Stimulated activated CD8-positive, alpha-beta memory T cell treated with anti-CD3 and anti-CD28 coated beads, Interleukin-2, amount 100 ng/mL, for 1 hour (primary cell): ENCODE measurements at places on chromosomes 3 and 15.

- DNase-seq: no peak
These were observed 172.8 kb upstream of the UBE3A start for GRCh38 chr15:25611603-25612002.

- DNase-seq: no peak
These were observed 20.7 kb downstream of the TCAIM start for GRCh38 chr3:44359146-44359751.

DNA sequence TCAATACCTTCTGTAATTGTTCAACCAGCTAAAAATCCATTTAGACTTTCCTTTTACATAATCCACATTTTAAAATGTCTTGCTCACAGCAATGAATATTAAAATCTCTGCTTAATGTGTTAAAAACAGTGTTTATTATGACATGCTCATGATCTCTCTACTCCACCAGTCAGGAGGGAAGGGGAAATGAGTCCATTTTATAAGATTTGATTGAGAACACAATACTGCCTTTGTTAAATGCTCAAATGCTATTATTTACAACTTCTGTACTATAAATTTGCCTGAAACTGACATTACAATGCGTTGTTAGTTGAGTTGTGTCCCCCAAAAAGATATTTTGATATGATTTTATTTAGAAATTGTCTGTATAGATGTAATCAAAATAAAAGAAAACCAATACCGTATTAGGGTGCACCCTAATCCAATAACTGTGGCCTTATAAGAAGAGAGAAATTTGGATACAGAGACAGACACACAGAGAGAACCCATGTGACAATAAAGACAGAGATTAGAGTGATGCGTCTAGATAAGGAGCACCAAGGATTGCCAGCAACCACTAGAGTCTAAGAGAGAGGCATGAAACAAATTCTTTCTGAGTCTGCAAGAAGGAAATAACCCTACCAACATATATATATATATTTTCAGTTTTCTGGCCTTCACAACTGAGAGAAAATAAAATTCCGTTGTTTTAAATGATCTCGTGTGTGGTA is 9.1 kb upstream of the PLSCR4 start:
- DNase-seq: no peak

DNA sequence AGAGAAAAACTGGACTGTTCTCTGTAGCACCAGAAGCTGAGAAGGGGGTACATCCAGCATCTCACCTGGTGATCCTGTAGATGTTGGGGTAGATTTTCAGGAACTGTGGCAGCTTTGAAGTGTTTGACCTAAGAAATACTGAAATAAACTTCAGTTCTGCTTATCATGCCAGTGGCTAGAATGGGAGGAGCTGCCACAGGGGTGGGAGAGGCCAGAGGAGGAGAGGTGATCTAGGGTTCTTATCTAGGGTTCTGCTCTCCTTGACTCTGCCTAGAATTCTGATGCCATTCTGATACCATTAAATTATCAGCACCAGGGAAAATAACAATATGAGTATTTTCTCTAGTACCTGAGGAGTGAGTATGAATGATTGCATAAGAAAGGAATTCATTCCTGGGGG is 10.2 kb upstream of the CPOX start:
- no peak for DNase-seq

DNA sequence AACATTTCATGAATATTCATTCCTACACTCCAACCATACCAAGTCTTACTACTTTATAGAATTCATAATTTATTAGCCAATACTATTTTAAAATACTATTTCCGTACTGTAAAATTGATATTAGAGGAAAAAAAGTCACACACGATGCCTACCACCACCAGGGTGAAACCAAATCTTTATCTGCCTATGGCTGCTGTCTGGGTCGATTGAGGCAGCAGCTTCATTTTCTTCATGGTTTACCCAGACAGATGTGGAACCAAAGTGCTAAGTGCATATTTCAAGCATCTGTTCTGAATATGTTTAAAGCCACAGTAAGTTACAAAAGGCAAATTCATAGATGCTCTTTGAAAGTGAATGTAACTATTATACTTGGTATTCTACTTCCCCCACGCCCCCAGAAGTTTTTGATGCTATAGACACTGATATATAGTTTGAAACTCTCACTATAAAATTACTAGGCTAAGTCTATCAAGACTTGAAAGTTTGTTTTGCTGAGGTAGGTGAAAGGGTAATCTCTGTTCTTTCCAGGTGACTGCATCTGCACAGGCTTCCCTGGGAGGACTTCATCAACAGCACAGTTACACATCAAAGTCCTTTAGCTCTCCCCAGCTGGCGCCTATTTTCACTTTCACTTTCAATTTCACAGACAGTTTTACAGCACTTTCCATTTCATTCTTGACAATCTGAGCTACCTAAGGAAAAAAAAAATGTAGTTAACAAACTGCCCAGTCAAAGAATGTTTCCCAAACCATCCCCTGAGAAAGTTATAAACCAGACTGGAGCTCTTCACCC is 113.9 kb downstream of the POLQ start:
- peak; percentile 11 for DNase-seq

DNA sequence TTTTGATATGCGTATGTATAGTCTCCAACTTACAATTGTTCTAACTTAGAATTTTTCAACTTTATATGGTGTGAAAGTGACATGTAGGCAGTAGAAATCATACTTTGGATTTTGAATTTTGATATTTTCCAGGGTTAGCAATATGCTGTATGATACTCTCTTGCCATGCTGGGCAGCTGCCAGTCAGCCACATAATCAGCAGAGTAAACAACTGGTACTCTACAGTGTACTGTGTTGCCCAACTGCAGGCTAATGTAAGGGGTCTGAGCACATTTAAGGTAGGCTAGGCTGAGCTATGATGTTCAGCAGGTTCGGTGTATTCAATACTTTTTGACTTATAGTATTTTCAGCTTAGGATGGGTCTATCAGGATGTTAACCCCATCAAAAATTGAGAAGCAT is 52.0 kb upstream of the RYK start:
- no peak for DNase-seq

- no peak for DNase-seq
These were observed 248.9 kb downstream of the TJP1 start for GRCh38 chr15:29573197-29573838.

- no peak for DNase-seq
These were observed 204.0 kb upstream of the NANOGP8 start for GRCh38 chr15:35289024-35289617.

GRCh38 chr3:139327861-139328260 is 16.0 kb upstream of the MRPS22 start:
- no peak for DNase-seq

DNA sequence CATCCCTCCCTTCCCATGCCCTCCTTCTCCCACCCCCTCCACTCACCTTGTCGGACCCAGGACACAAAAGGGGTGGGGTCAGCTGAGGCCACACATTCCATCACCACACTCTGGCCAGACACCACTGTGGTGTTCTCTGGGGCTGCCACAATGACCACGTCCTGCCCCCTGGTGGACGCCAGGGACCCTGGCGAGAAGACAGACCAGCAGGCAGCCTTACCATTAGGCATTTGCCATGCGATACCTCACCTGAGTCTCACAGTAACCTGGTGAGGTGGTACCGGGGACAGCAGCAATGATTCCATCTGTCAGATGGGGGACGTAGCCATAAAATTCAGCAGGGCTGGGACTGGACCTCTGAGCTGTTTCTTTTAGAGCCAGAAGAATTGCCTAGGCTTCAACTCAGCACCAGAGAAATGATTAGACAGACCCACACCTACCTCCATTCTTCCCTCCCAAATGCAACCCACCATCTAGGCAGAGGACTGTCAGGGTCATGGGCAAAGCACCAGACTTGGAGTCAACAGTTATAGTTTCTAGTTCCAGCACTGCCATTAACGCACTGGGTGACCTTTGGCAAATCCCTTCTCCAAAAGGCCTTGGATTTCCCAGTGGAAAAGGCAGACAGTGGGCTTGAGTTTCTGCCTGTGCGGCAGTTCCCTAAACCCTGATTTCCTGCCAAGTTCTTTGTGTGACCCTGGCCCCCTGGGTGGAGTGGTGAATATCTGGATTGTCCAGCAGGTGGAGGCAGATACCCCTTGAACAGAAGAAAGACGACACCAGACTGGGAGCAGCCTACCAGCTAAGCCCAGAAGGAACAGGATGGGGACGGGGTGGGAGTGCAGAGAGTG is 21.8 kb downstream of the IGDCC4 start:
- DNase-seq: no peak

DNA sequence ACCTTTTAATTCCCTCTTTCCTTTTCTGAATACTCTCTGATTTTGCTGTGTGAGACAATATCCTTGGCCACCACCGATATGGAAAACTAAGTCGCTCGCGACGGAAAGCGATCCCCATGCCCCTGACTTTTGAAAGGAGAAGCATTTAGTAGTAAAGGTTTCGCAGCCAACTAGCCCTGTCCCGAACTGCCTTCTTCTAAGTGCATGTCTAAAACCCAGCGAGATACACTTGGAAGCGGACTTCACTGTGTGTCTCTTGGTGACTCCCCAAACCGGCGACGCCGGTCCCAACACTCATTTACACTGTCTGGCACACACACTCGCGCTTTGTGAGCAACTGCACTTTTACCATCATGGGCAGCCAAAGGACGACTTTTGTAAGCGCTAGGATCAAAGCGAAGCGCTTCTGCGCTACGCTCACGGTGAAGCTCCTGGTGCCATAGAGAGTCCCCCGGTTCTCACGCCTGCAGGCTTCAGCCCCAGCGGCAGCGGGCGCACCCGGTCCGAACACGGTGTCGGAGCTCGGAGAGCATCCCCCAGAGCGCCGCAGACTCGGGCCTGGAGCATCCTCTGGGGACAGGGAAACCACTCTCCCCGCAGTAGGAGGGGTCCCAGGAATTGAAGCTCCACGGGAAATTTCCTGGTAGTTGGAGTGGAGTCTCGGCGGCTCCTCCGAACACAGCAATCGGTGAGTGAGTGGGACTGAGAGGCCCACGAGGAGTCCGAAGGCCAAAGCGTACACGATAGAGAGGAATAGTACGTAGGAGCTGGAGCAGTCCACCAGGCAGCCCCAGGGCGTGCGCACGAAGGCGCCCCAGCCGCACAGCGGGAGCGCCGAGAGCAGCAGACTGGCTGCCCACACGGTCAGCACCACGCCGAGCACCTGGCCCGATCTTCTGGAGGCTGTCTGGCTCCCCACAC is 1.4 kb downstream of the GPR149 start:
- no peak for DNase-seq

DNA sequence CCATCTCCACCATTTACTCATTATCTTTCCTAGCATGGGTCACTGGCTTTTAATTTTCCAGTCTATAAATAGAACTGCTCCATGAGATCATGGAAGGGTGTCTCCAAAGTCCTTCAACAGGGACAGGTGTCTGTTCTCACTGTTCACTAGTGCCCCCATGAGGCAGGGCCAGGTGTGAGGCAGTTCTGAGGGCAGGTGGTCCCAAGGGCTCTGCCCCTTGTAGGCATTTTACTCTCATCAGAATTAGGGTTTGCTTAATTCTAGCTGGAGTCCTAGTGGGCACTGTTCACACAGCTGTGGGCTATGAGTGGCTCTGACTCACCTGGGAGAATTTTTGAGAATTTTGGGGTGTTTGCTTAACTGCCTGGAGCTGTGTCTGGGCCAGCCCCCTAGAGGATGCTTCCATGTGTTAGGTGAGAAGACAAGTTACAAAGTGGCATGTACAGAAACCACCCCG is 248.0 kb upstream of the LYSMD4 start:
- DNase-seq: no peak

DNA sequence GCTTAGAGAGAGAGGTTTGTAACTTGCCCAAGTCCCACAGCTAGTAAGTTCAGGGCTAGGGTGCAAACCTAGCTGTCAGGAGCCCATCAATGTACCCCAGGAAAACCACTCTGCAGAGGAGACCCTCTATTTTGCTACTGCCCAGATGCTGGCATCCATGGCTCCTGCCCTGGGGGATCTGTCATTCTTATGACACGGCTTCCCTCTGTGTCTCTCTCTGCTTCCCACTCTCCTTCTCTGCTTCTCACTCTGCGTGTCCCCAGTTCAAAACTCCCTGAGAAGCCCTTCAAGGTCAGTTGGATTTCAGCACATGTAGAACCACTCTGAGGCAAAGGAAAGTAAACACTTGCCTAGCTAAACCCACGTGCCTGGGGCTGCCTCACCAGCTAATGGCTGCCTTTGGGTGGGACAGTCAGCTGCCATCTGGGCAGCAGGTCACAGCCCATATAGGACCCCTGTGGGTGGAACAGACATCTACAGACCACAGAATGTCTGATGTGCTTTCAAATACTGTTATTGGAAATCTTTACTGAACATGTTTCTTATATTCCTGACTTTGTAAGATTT is 29.4 kb upstream of the SLCO2A1 start:
- DNase-seq: no peak
